Astrocyte (in vitro differentiated cells and primary cell): ENCODE measurements at places on chromosomes 6 and 20. TPM values are rescaled to one million over a fixed set of nuclear protein-coding genes. Genes with fewer than 3 reads are reported as not detected.

DNA sequence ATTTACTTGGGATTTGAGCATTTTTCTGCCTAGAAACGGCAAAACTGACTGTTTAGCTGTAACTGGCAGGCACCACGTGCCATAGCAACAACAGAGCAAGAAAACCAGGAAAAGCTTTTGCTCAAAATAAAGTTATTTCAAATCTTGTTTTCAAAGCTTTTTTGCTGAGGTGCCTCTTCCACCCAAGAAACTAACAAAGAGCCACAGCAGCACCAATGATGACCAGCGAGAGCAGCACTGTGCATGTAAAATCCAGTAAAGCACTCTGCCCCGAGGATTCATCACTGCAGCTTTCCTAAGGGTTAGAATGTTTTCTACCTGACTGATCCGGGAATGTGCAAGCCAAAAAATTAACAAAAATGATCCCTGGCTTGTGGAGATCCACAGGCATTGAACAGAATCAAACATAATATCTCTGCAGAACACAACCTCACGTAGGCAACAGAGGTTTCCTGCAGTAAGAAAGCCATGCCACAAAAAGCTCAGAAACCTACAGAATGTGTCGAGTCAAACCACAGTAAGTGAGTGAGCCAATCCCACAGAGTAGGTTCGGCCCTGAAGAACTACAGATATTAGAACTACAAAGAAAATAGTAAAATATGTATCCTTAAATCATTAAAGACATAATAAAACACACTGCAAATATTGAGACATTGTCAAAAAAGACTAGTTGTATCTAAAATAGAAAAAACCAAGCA, 7.4 kb upstream of the ULBP3 start:
- H3K27ac ChIP-seq, result no peak overlapping the region
- peak; percentile 30 for DNase-seq
- H3K27me3 ChIP-seq, result no peaks in the 10 kb centered on the region
- peaks cover 10% of the 10 kb centered on the region for H3K4me1 ChIP-seq
- H3K4me3 ChIP-seq, result no peak overlapping the region

The PPIL1 gene
- 34.7 and 36.6 TPM in 2 replicates for total RNA-seq

The UFL1 gene
- total RNA-seq, result 19.5 and 21.6 TPM in 2 replicates

The OVOL2 gene
- total RNA-seq, result 0.57 TPM in 1 of 2 replicates, not detected in the other

GRCh38 chr6:130381012-130381411, 15.2 kb downstream of the TMEM200A start:
- peaks cover 3% of the 10 kb centered on the region for H3K36me3 ChIP-seq
- DNase-seq, result no peak
- no peak overlapping the region for H3K4me3 ChIP-seq
- no peaks in the 10 kb centered on the region for H3K27me3 ChIP-seq

GRCh38 chr6:2543321-2543720, 207.4 kb downstream of the MYLK4 start:
- no peak overlapping the region for H3K4me3 ChIP-seq
- no peak overlapping the region for H3K27ac ChIP-seq
- peaks cover 34% of the 10 kb centered on the region for H3K27me3 ChIP-seq
- DNase-seq, result no peak
- no peaks in the 10 kb centered on the region for H3K36me3 ChIP-seq
